Activated T-helper 1 cell treated with Interleukin-2 at 50 U/mL for 16 hours (primary cell): ENCODE measurements at places on chromosomes 6 and 20.

GRCh38 chr6:85360794-85361642 is 88.9 kb upstream of the NT5E start:
- DNase-seq = no peak

DNA sequence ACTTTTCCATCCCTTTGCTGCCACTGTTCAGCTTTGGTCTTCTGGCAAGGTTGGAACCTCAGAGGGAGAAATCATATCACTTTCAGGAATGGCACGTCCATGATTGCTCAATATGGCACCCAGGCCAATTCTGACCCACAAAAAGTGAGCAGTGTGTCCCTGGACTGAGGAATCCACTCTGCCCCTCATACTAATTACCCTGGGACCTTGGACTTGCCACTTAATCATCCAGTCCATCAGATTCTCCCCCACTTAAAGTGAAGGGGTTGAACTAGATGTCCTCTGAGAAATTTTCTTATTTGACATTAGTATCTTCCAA is 449.3 kb upstream of the CITED2 start:
- DNase-seq = no peak

GRCh38 chr6:142045380-142046278 is 87.1 kb upstream of the GJE1 start:
- no peak for DNase-seq

DNA sequence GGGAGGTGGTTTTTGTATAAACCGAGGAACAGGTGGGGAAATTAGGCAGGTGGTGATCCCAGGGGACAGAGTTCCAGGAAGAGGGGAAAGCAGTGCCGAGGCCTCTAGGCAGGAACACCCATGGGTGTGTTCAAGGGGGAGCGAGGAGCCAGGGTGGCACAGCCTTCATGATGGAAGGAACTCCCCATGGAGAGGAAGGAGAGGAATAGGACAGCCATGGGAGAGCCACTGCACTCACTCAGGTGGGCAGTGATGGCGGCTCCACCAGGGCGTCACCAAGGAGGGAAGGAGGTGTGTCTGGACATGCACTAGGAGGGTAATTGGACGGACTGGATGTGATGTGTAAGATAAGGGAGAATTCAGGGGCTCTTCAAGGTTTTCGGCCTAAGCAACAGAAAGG is 98.2 kb downstream of the THBS2 start:
- DNase-seq = no peak

DNA sequence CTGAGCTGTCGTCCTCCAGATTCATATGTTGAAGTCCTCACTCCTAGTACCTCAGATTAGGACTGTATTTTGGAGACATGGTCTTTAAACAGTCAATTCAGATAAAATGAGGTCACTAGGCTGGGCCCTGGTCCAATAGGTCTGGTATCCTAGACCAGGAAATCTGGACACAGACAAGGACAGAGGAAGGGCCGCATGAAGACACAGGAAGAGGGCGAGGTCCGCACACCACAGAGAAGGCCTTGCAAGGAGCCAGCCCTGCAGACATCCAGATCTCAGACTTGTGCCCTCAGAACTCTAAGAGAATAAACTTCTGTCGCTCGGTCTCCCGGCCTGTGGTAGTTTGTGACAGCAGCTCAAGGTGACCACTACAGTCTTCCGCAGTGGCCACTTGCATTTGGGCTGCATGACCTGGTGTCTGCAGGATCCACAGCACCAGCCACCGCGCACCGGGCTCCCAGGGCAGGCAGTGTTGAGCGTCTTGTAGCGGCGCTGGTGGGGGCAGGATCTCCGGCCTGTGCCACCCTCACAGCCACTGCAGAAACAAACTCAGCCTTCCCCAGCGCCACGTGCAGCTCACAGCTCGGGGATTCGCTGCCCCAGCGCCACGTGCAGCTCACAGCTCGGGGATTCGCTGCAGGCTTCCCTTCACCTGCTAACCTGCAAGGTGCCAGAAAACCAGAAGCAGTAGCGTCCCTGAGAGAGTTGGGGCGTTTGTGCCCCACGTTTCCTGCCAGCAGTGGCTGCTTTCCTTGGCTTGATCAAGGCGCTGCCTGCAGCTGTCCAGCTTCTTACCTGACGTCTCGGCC is 6.0 kb upstream of the RBM38 start:
- no peak for DNase-seq

DNA sequence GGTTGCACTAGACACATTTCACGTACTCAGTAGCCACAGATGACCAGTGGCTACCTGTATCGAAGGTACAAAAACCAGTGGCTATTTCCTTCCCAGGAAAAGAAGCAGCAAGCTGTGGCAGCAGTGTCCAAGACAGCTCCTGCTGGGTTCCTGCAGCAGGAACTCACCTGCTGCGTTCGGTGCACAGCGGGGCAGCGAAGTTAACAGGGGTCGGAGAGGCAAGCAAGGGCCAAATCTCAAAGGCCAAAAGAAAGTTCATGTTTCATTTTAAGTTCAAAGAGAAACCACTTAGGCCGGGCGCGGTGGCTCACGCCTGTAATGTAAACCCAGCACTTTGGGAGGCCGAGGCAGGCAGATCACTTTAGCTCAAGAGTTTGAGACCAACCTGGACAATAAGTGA is 26.9 kb downstream of the ASIP start:
- no peak for DNase-seq

- no peak for DNase-seq
These were observed 57.8 kb upstream of the NKAIN2 start for GRCh38 chr6:123745895-123746294.
